Activated CD4-positive, alpha-beta T cell treated with anti-CD3 and anti-CD28 coated beads, Interleukin-2, amount 50 U/mL, for 1 hour (primary cell): ENCODE measurements at places on chromosomes 6 and 20.

DNA sequence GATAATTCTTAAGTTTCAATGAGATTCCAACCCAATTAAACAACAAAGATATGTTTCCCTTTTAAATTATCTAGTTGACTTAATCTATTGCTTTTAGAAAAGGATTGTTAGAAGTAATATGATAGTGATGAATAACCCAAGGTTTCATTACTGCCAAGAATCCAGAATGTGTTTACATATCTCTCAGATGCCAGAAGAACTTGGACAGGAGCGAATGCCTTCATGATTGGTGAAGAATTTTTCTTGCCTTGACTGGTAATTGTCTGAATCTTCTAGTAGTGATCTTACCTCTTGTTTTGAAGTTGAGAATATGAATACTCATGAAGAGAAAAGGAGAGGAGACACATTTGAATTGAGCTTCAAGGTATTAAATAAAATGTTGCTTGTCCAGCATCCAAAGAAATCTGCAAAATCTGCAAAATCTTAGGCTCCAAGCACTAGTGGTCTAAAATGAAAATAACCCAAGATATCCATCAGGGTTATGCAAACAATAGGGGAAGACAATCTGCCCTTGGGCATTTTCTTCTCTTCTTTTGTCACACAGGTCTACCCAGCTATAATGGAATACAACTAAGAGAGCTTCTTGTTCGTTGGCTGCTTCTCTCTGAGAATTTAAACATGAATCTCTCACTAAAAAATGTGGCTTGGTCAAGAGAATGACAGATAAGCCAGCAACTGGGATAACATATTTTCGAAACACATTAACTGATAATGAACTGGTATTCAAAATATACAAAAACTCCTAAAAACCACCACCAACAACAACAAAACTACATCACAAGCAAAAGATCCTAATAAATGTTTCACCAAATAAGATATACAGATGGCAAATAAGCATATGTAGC is 928.9 kb downstream of the EYS start:
- no peak for DNase-seq

- DNase-seq: no peak
Observed at GRCh38 chr20:47949230-47949629, 163.9 kb upstream of the SULF2 start.

DNA sequence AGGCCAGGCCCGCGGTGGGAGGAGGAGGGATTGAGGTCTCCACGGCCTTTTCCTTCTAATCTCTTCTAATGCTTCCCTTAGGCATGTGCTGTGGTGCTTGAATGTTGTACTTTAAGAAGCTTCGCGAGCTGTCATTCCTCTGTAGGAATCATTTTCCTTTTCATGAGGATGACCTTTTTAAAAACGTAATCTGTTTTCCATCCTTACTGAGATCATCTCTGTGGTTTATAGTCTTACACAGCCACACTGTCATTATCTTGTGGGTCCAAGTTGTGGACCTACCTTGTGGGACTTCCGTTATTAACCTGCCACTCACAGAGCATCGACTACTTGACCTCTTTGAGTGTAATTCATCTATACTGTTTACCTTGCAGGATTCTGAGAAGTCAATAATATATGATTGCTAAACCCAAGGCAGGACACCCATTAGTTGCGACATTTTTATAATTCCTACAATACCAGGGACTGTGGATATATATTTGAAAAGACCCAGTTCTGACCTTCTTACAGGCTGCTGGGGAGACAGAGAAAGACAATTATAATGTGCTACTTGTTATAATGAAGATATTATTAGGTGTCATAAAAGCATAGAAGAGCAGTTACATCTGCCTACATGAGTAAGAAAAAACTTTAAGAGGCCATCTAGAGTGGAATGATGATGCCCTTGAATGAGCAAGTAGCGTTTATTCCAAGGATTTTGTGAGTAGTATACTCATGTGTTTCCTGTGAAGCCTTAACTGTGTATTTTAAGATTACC is 842 bp downstream of the SLC25A27 start:
- no peak for DNase-seq

DNA sequence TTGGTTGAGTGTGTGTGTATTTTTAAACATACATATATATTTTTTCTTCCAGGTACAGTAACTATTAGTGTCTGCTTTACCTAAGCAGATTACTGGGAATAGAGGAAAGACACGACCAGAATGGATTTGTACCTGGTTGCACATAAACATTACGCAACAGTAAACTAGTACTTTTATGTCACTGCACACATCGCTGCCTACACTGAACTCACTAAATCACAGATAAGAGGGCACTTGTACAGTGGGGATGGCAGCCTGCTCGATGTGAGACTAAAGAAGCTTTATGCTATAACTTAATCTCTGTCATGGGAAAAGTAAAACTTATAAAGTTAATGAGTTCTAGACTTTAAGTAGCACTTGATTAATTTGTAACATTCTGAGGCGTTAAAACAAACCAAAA is 89.5 kb upstream of the SIM1 start:
- DNase-seq: no peak

DNA sequence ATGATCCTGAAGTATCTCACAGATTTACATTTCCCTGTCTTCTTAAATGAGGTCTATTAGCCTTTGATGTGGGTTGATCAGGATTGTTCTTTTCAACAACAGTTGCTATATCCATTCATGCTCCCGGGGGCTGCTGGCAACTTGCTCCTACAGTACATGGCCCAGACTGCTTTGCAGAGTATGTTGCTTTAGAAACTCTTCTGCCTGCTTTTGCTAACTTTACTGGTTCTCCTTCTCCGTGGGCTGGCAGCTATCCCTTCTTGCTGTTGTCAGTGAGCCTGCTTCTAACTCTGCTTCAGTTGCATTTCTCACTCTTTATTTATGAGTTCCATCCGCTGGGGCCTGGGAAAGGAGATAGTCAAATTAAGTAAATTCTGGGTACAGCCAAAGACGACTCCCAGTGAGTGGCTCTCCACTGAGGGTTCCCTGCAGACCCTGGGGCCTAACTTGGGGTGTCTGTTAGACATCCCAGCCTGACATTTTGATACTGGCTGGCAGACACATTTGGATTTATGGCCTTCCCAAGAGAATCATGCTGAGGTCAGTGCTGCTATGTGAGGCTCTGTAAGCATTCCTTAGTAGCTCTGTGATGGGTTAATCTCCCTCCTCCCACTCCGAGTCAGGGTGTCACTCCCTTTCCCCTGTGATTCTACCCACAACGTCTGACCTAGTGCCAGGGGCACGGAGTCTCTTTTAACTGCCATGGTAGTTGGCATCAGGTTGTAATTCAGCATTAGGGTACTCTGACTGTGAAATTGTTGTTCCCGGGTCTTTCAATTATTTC is 73.6 kb downstream of the SLX4IP start:
- DNase-seq: no peak

DNA sequence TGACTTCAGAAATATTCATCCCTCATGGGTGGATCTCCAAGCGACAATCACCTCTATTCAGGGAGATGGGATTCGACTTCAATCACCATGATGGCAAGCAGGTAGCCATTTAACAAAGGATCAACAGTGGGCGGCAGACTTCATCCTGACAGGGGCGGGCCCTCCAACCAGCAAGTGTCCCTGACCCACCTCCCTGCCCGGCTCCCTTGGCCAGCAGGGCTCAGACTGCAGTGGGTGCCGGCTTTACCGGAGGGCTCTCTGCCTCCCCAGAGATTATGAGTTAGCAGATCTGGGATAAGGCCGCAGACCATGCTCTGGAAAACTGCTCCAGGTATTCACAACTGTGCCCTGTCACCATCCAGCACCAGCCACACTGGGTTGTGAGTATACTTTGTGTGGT is 39.4 kb downstream of the PPP1R3G start:
- DNase-seq: no peak

DNA sequence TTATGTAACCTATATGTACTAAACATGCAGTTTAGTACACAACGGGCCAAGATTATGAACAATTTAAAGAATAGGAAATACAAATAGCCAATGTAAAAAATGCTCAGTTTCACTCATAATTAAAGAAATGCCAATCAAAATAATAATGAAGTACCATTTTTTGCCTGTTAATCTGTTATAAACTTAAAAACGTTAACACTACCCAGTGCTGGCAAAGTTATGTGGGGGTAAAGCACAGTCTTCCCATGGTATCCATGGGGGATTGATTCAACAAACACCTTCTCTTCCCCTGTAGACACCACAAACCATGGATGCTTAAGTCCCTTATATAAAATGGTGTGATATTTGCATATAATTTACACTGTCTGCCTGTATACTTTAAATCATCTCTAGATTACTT is 205.3 kb upstream of the SIM1 start:
- no peak for DNase-seq

- DNase-seq: no peak
Observed at GRCh38 chr20:16369441-16369840, 203.8 kb downstream of the KIF16B start.

GRCh38 chr6:134698228-134698627 is 251.7 kb downstream of the ALDH8A1 start:
- DNase-seq: no peak

DNA sequence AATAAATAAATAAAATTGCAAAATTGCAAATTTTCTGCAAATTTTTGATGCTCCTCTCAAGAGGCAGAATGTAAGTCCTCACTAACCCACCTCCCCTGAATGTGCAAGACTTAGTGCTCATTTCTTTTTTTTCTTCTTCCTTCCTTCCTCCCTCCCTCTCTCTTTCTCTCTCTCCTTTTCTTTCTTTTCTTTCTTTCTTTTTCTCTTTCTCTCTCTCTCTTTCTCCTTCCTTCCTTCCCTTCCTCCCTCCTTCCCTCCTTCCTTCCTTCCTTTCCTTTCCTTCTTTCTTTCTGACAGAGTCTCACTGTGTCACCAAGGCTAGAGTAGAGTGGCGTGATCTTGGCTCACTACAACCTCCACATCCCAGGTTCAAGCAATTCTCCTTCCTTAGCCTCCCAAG is 60.1 kb downstream of the ZNF217 start:
- DNase-seq: no peak

DNA sequence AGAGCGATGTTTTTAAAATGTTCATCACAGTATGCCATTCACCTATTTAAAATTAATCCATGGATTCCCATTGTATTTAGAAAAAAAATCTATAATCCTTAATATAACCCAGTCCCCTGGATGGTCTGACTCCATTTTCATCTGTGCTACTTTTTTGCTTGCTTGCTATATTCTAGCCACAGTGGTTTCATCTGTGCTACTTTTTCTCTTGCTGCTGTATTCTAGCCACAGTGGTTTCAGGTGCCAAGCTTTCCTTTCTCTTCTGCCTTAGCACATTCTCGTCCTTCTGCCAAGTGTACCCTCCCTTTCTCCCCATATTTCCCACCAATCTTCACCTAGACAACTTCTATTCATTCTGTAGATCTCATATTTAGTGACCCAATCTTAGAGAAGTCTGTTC is 33.3 kb upstream of the SOX4 start:
- DNase-seq: no peak

GRCh38 chr6:123598011-123598410 is 38.7 kb downstream of the TRDN start:
- DNase-seq: no peak

DNA sequence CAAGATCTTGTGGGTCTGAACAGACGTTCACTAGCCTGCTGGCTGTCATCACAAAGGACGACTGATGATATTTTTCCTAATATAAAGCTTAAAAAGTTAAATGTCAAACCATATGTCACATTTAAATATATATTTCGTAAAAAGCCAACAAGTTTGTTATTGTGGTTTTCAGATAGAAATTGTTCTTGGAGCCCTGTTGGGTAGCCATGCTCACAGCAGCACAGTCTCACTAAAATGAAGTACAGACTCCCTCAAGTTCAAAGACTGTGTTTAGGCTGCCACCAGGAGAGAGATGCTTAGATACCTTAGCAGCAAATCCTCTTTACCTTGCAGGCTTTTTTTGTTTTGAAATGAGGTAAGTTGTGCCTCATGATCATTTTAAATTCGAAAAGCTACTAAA is 17.8 kb downstream of the EEF1E1 start:
- DNase-seq: no peak

DNA sequence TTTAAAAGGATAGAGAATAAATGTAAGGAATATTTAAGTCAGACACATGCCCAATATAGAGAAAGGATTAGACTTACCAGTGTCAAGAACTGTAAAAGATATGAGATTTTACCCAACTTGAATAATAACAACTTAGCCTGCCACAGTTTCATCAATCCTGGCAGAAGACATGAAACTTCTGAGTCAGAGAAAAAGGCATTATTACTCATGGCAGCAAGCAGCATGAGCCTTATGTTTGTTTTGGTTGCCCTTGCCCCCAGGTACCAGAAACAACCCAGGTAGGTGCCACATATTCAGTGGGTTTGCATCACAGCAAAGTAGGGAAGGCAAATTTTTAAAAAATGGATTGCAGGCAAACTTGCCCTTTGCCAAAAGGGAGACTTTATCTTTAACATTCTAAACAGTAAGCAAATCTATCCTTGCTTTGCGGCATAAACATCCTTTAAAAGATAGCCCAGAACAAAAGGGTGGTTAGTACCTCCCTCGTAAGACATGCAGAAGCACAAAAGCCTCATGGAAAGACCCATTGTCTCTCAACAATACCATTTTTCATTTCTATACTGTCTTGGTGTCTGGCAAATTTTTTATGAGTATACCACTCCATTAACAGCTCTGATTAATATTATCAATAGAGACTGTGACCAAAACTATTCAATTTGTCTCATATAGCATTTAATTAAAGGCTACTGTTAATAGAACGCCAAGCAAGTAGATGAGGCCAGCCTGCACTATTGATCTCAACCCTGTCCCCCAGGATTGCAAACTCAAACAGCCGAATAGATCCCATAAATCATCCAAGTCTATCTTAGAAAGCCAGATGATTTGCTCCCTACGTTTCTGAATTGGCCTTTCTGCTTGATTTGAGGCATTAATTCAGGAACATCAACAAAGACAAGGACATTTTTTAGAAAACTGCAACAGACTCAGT is 185.1 kb downstream of the COL19A1 start:
- DNase-seq: no peak

DNA sequence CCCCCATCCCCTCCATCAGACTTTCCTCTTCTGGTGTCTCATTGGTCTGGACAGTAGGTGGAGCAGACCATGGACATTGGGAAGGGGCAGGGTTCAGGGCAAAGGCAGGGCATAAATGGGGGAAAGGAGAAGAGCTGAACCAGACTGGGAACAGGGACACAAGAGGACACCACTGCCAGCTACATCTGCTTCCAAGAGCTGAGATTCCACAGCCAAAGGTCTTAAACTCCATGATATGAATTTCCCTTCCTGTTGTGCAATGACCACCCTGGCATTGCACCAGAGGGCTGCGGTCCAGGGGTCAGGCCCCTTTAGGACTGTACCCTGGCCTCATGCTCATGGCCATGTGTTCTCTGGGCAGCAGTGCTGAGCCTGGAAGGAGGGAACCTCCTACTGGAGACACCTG is 137.9 kb downstream of the MAFB start:
- no peak for DNase-seq

DNA sequence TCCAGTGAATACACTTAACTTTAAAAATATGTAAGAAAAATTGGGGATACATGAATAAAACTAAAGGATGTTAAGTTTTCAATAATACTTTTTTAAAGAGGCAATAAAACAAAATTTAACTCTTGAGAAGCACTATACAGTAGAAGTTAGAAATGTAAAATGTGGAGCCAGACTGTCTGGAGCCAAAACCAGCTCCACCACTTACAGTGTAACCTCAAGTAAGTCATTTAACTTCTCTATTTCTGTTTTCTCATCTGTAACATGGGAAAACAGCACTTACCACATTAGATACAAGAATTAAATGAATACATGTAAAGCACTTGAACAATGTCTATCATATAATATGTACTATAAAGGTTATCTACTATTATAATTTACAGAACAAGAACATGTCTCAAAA is 6.7 kb downstream of the ATG5 start:
- DNase-seq: no peak
